ENCODE measurements at places on chromosomes 1 and 21. TPM values are rescaled to one million over a fixed set of nuclear protein-coding genes. Genes with fewer than 3 reads are reported as not detected.

GRCh38 chr1:203871114-203871880 is 9.9 kb downstream of the SNRPE start:
- H3K4me1 ChIP-seq: peaks cover 11% of the 10 kb centered on the region
- no peak overlapping the region for H3K4me3 ChIP-seq
- DNase-seq: no peak
- no peaks in the 10 kb centered on the region for H3K27me3 ChIP-seq
- peak overlapping the region; percentile 6 for H3K27ac ChIP-seq

DNA sequence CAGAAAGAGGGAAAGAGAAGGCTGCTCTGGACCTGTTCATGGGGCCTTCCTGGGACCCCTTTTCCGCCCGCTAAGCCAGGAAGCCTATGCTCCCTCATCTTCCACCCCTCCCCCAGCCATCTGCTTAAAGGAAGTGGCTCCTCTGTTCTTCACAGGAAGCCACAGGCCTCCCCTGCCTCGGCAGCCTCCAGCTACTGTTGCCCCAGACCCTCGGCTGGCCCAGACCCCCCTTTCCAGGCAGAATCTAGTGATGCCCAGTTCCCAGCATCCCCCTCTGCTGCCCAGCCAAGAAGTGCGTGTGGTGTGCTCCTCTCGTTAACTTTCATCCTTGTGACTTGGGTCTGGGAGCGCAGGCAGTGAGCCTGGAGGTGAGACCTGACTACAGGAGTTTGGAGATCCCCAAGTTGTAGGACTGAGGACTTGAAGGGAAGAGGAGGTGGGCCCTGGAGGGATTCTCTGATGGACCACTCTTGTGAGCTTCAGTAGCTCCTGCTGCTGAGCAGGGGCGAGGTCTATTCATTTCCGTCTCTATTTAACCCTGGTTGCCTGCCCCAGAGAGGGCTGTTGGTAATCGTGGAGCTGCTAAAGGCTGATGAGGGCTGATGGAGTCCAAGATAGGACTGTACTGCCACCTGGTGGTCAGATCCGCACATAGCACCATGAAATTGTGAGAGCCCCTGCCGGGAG is 9.1 kb downstream of the IFI6 start:
- peak; percentile 53 for DNase-seq
- no peak overlapping the region for H3K27ac ChIP-seq
- no peaks in the 10 kb centered on the region for H3K27me3 ChIP-seq
- H3K36me3 ChIP-seq: no peaks in the 10 kb centered on the region
- no peak overlapping the region for H3K4me3 ChIP-seq

DNA sequence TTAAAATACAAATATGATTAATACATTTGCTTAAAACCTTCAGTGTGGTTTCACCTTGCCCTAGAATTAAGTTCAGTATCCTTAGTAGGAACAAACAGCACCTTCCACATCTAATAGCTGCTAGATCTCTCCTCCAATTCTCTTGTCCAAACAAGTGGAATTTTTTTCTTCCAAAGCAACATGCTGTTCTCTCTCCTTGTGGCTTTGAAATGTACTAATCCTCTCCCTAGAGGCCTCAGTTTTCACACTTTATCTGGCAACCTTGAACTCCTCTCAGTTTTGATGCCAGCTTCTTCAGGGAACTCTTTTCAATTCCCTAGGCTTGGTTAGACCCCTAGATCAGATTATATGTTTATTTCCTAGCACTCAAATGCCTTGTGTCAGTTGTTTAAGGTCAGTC is 87.0 kb downstream of the GLUL start:
- peaks cover 21% of the 10 kb centered on the region for H3K4me1 ChIP-seq
- DNase-seq: no peak
- peak overlapping the region; percentile 44 for H3K27ac ChIP-seq
- H3K4me3 ChIP-seq: no peak overlapping the region
- H3K27me3 ChIP-seq: no peaks in the 10 kb centered on the region
- H3K36me3 ChIP-seq: no peaks in the 10 kb centered on the region

- no peaks in the 10 kb centered on the region for H3K27me3 ChIP-seq
- H3K4me3 ChIP-seq: no peak overlapping the region
- H3K4me1 ChIP-seq: no peaks in the 10 kb centered on the region
- H3K36me3 ChIP-seq: peaks cover 94% of the 10 kb centered on the region
- DNase-seq: no peak
These were observed 117.6 kb downstream of the KIAA0319L start for GRCh38 chr1:35439626-35440025.

DENND2C gene
- total RNA-seq: 20.7 TPM

KAZN gene
- total RNA-seq: 0.49 TPM

DNA sequence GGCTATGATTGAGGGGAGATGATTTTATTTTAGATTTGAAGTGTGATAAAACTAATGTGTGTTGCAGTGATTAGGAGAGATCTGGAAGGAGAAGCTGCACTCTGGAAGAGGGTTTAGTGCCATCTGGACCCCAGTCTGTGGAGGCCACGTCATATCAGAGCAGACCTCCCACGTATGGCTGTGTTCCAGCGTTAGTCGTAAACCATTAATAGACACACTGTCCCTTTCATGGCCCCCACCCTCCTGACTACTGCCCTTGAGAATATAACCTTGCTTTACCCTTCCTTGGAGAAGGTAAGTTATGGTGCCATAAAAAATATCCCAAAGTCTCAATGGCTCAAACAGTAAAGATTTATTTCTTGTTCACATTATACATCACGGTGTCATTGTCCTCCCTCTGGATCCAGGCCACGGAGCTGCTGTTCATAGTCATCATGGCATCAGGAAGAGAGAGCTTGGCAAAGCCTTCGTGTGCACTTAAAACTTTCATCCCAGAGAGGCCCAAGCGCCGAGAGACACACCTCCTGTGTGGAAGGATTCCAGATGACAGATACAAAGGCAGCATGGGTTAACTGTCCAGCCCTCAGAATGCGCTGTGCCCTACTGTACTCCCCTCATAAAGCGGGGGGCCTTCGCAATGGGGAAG is 33.2 kb downstream of the RHOU start:
- no peak for DNase-seq
- no peaks in the 10 kb centered on the region for H3K27me3 ChIP-seq
- no peak overlapping the region for H3K4me3 ChIP-seq
- no peaks in the 10 kb centered on the region for H3K4me1 ChIP-seq
- no peak overlapping the region for H3K27ac ChIP-seq

DNA sequence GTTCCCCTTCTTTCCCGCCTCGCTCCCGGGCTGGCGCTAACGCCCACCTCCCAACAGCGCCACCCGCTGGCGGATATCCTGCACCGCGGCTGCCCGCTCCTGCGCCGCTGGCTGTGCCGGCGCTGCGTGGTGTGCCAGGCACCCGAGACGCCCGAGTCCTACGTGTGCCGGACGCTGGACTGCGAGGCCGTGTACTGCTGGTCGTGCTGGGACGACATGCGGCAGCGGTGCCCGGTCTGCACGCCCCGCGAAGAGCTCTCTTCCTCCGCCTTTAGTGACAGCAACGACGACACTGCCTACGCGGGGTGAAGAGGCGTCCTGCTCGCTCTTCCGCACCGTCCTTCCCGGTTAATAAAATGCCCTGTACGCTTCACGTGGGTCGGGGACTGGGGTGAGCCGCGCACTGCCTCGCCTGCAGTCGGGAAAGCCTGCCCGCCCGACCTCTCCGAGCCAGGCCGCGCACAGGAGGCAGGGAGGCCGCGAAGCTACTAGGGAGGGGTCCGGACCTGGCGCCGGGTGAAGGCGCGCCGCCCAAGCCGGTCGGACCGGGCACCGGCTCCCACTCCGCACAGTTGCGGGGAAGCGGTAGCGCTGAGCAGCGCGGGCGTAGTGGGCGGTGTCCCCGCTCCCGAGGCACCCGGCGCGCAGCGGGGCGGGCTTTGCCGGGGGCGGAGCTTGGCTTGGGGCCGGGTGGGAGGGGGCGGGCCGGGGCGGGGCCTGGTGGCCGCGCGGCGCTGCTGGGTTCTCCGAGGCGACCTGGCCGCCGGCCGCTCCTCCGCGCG is at the start of gene ADAM15:
Gene ADAM15 (plus strand): TSS at position 757 of the 782 bp plus-strand sequence. CDS start 71 bp downstream, outside the sequence.
- peak within 1 kb of the TSS; percentile 91 for H3K4me3 ChIP-seq
- H3K27me3 ChIP-seq: no peaks in the 10 kb centered on the region
- peak within 1 kb of the TSS; percentile 94 for H3K27ac ChIP-seq

GRCh38 chr1:43766818-43767525 is 59.6 kb downstream of the ST3GAL3 start:
- no peak overlapping the region for H3K27ac ChIP-seq
- no peaks in the 10 kb centered on the region for H3K27me3 ChIP-seq
- no peak overlapping the region for H3K4me3 ChIP-seq
- peaks cover 20% of the 10 kb centered on the region for H3K4me1 ChIP-seq
- no peak for DNase-seq

GRCh38 chr1:208668991-208669390 is 424.8 kb upstream of the PLXNA2 start:
- no peak overlapping the region for H3K4me3 ChIP-seq
- H3K27me3 ChIP-seq: no peaks in the 10 kb centered on the region
- no peaks in the 10 kb centered on the region for H3K36me3 ChIP-seq
- H3K4me1 ChIP-seq: no peaks in the 10 kb centered on the region

DNA sequence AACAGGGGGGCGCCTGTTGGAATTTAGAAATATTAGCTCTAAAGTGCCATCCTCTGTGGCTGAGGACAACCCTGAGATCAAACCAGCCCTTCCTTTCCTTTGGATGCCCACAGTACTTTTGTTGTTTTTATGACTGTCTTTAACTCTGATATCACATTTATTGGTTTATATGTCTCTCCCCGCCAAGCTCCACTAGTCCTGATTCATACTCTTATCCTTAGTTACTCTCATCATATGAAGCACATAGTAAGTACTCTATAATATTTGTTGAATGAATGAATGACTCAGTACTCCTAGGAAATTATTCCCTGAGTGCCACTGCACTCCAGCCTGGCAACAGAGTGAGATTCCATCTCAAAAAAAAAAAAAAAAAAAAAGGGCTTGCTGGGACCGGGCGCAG is 22.6 kb upstream of the NRDC start:
- DNase-seq: no peak
- H3K4me3 ChIP-seq: no peak overlapping the region
- H3K4me1 ChIP-seq: no peaks in the 10 kb centered on the region
- H3K27ac ChIP-seq: no peak overlapping the region

DNA sequence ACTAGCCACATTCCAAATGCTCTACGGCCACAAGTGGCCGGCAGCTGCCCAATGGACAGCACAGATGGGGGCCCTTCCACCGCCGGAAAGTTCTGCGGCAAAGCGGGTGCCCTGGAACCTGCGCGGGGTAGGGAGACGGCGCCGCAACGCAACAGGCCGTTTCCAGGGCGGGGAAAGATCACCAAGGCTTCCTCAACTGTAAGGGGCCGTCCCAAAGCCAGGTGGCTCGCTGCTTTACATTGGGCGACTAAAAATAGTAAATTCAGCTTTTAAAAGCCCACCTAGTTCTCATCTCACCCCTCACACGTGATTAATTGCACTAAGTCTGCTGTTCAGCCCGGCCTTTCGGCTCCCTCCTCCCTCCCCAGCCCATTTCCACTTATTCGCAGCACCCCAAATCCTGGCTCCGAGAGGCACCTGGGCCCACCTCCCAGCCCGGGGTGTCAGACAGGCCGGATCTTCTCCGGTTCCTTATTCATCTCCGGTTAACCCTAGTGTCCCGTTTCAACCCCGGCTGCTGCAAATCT is 643 bp downstream of the CFAP298 start:
- no peak for DNase-seq
- H3K27me3 ChIP-seq: no peaks in the 10 kb centered on the region
- H3K4me1 ChIP-seq: peaks cover 6% of the 10 kb centered on the region
- H3K27ac ChIP-seq: peak overlapping the region; percentile 92
- H3K4me3 ChIP-seq: peak overlapping the region; percentile 70
- H3K36me3 ChIP-seq: peaks cover 32% of the 10 kb centered on the region

- no peaks in the 10 kb centered on the region for H3K36me3 ChIP-seq
- no peak overlapping the region for H3K27ac ChIP-seq
- H3K27me3 ChIP-seq: no peaks in the 10 kb centered on the region
- peak; percentile 1 for DNase-seq
These were observed 189.2 kb downstream of the FOXD2 start for GRCh38 chr1:47627016-47627415.

NBPF10 gene
- total RNA-seq: 0.97 TPM

GRCh38 chr1:165988275-165988674 is 160.9 kb downstream of the UCK2 start:
- no peak for DNase-seq
- H3K27ac ChIP-seq: no peak overlapping the region
- H3K4me3 ChIP-seq: no peak overlapping the region
- H3K27me3 ChIP-seq: no peaks in the 10 kb centered on the region
- H3K36me3 ChIP-seq: no peaks in the 10 kb centered on the region
- no peaks in the 10 kb centered on the region for H3K4me1 ChIP-seq

GRCh38 chr1:209877087-209877764 is 49.5 kb downstream of the UTP25 start:
- no peaks in the 10 kb centered on the region for H3K36me3 ChIP-seq
- no peak for DNase-seq
- H3K4me1 ChIP-seq: no peaks in the 10 kb centered on the region
- no peak overlapping the region for H3K4me3 ChIP-seq

- no peaks in the 10 kb centered on the region for H3K4me1 ChIP-seq
- no peaks in the 10 kb centered on the region for H3K27me3 ChIP-seq
- H3K36me3 ChIP-seq: no peaks in the 10 kb centered on the region
- H3K27ac ChIP-seq: no peak overlapping the region
- DNase-seq: no peak
- H3K4me3 ChIP-seq: no peak overlapping the region
These were observed 459.1 kb downstream of the DPYD start for GRCh38 chr1:97461782-97462181.

- no peak overlapping the region for H3K4me3 ChIP-seq
- peak overlapping the region; percentile 69 for H3K27ac ChIP-seq
- H3K36me3 ChIP-seq: no peaks in the 10 kb centered on the region
- no peak for DNase-seq
These were observed 9.9 kb upstream of the DCAF6 start for GRCh38 chr1:167926486-167926997.

DNA sequence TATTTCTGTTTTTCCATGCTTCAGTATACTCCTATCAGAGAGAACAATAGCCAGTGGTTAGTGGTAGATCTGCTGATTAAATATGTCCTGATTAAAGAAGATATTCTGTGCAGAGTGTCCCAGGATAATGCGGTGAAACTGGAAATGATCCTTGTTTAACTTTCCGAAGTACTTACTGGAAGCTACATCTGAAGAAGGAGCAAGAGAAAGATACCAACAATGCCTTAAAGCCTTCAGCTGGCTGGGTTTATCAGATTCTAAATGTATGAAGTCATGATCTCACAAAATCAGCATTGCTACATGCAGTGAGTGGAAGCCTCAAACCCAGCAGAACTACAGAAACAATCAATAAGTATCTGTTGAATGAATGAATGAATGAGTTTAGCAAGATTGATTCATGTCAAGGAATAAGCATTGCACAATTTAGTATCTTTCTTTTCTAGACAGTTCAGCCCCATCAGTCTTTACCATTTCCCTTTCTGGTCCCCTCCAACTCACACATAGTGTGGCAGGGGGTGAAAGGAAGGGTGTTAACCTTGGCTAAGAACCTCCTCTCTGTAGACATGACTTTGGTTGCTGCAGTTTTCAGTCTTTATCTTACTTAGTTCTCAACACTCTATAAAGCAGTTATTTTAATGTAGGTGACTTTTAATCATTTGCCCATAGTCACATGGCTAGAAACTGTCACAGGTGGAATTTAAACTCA is 24.7 kb upstream of the DNASE2B start:
- H3K4me3 ChIP-seq: no peak overlapping the region
- DNase-seq: no peak
- no peaks in the 10 kb centered on the region for H3K36me3 ChIP-seq

GRCh38 chr1:63892632-63893395 is 119.0 kb downstream of the ROR1 start:
- no peak overlapping the region for H3K4me3 ChIP-seq
- H3K27me3 ChIP-seq: no peaks in the 10 kb centered on the region
- no peak for DNase-seq
- H3K4me1 ChIP-seq: no peaks in the 10 kb centered on the region
- H3K27ac ChIP-seq: no peak overlapping the region

GRCh38 chr1:223887747-223888418 is 42.1 kb upstream of the TP53BP2 start:
- H3K4me3 ChIP-seq: peak overlapping the region; percentile 14
- peak; percentile 46 for DNase-seq
- H3K4me1 ChIP-seq: peaks cover 25% of the 10 kb centered on the region
- H3K27ac ChIP-seq: peak overlapping the region; percentile 73
- H3K36me3 ChIP-seq: no peaks in the 10 kb centered on the region

All from gastrocnemius medialis (tissue), 4 donors.